ENCODE measurements at places on chromosomes 7 and 10.

- peak; percentile 20 for DNase-seq
Measured at GRCh38 chr7:114930107-114930661, 8.3 kb downstream of the MDFIC start.

GRCh38 chr10:113958631-113959382 is 84.9 kb upstream of the ADRB1 start:
- DNase-seq = no peak

DNA sequence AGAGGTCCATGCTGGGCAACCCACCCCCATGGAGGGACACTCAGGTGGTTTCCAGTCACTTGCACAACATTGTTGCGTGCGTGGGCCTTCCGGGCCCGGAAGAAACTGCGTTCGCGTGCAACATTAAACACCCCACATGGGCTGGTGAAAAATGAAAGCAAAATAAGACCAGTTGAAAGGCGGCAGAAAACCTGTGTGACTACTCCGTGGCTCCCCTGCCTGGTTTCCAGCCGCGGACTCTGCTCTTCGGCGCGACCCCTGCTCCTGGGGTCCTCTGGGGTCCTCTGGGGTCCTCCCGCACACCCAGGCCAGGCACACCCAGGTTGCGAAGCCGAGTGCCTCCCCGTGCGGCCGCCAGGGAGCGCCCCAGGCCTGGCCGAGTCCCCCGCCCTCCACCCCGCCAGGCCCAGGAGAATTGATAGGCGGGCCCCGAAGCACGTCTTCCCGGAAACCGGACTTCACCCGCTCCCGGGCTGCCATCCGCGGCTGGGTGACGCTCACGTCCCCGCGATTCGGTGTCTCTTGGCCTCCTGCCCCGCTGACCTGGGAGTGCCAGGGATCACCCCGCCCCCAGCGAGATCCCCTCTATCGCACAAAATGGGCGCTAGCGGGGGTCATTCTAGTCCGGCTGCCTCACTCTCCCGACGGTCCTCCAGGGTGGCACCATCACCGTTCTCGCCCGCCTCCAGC is 1.9 kb upstream of the SH2D4B start:
- no peak for DNase-seq

DNA sequence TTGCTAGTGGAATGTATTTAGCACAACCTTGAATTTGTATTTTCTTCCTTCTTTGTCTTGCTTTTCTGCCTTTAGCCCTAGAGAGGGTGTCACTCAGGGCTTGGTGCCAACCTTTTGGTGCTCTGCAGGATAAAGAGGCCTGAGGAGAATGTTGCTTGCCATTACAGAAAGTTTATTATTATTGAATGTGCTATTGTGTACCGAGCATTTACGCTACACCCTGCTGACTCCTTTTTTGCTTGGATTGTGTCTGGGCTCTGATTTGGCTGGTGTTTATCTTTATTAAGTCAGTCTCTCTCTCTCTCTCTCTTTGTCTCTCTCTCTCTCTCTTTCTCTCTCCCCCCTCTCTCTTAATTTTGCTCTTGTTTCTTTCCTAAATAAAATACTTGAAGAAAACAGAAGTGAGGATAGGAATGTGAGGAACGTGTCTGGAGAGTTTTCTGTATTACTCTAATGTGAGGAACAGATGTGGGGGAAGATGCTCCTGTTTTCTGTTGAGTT is 284.4 kb upstream of the PHYHIPL start:
- no peak for DNase-seq

Measured in kidney capillary endothelial cell (primary cell).